Mucosa of descending colon (tissue), 3 donors: ENCODE measurements at places on chromosomes 5 and 9.
A peak's percentile ranks its signal among the peaks of the same experiment; 100 is the strongest.

GRCh38 chr5:132815454-132815853, 2.4 kb downstream of the SOWAHA start:
- DNase-seq = no peak

DNA sequence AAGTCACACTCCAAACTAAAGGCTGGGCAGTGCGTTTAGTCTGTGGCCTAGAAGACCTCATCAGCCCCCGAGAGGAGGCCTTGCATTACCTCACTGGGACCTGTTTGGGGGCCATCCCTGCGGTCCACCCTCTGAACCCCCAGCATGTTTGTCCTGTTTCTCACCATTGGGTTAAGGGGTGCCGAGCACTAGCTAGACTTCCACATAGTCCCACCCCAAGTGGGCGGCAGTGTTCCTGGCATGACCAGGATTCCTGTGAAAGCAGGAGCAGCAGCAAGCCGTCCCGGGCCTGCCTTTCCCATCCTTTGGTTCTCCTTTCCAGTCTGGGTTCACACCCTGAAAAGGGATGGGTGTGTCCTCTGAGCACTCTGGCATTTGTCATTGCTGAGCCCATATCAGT, 26.6 kb upstream of the SAP30L start:
- DNase-seq = no peak

DNA sequence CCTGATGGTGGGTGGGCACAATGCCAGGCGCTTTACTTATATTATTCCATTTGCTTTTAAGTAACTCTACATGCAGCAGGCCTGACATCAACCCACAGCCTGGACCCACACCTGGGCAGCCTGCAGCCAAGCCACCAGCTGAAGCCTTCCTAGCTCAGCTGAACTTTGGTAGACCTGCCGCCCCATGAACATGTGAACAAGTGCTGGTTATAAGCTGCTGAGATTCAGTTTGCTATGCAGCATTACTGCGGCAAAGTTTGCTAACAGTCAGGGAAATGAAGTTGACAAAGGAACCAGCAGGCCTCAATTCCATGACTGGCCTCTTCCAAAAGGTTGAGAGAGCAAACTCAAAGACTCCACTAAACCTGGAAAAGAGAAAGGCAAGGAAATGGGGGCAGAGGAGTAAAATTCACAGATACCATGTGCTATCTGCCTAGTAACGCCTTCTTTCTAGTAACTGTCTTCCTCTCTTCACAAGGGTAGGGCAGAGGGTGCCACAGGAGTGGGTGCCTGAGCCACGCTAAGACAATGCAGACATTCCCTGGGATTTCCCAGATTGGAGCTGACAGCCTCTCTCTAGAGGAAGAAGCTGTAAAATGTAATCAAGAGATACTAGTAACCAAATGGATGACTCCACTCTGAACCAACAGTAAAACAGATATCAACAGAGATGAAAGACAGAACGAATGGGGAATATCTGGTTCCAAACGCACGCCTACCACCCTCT, 2.9 kb downstream of the BOD1 start:
- no peak for DNase-seq

- DNase-seq = no peak
Observed at GRCh38 chr5:148735301-148735835, 81.0 kb upstream of the HTR4 start.

DNA sequence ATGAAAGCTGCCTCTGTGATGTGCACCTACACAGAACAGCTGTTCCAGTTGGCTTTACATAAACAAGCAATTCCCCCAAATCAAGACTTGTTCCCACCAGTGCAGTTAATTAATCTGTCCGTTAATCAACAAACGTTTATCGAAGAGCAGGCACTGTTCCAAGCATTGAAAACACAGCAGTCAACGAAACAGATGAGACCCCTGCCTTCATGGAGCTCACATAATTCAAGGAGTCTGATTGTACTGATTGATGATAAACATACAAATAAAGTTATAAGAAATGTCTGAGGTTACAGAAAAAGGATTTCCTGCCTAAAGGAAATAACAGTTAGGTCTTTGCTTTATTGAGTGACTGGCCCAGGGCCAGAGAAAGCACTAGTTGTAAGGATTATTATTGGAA, 26.2 kb upstream of the PCSK5 start:
- no peak for DNase-seq

DNA sequence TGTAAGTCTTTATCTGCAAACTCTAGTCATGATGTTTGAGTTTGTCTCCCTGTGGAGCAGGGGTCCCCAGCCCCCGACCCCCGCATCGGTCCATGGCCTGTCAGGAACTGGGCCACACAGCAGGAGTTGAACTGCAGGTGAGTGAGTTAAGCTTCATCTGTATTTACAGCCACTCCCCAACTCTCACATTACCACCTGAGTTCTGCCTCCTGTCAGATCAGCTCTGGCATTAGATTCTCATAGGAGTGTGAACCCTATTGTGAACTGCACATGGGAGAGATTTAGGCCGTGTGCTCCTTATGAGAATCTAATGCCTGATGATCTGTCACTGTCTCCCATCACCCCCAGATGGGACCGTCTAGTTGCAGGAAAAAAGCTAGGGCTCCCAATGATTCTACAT, 7.0 kb downstream of the C9orf85 start:
- no peak for DNase-seq

DNA sequence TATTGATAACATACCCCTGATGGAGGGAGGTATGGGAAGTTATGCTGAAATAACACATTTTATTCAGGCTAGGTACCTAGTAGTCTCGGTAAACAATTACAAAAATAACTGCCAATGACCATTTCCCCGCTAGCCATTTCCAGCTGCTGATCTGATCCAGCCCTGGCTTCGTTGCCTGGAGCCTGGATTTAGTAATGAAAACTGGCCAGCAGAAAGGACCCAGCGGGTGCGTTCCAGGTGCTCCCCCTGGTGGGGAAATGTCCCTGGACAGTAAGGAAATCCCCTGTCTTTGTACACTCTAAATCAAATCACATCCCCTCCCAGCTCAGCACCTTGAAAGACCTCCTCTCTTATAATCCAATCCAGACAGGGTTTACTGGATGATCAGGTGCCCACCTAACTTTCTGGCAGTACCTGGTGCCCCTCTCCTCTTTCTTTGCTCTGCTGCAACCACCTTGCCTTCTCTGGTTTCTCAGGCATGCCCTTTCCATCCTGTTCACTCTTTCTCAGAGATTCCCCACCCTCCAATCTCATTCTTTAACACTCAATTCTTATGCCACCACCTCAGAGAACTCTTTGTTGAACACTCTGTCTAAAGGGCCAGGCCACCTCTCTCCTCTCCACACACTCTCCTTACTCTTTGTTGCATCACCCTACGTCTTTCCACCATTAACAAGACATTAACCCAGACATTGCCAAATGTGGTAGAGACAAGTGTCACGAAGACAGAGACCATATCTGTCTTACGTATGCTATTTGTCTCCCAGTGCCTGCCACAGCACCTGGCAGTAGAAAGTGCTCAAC, 50.1 kb upstream of the SMAD5 start:
- DNase-seq = peak; percentile 96

- DNase-seq = no peak
Observed at GRCh38 chr5:10335711-10336470, 17.6 kb upstream of the MARCHF6 start.

DNA sequence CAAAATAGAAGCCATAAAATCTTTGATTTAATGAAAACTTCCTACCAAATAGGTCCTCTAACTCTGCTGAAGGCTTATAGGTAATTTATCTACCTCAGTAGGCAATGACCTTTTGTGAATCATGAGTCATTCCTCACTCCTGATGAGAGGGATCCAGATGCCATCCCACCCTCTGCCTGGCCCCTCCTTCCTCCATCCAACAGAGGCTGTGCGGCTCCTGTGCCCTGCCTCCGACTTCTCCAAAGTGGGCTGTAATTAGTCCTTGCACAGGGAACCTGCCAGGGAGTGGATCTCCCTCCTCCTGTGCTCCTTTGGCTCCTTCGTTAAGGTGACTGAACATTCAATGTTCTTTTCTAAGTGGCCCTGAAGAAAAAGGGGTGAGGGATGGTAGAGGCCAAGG, 213.9 kb upstream of the TBCA start:
- no peak for DNase-seq

GRCh38 chr5:93819668-93820067, 78.3 kb upstream of the POU5F2 start:
- DNase-seq = no peak

GRCh38 chr9:21711504-21711903, 90.9 kb upstream of the MTAP start:
- no peak for DNase-seq

DNA sequence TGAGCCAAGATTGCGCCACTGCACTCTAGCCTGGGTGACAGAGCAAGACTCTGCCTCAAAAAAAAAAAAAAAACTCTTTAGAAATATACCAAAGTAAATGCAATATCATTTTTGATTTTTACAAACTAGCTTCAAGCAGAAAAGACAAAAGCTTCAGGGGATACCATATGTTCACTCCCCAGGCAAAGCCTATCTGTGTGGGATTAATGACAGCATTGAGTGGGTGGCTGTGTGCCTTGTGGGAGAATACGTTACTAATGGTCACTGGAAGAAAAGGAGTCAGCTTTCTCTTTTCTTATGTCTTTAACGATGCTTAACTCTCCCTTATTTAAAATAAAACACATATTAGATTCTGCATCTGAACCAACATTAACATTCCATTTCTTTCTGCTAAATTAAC, 1.9 kb downstream of the PCA3 start:
- no peak for DNase-seq

DNA sequence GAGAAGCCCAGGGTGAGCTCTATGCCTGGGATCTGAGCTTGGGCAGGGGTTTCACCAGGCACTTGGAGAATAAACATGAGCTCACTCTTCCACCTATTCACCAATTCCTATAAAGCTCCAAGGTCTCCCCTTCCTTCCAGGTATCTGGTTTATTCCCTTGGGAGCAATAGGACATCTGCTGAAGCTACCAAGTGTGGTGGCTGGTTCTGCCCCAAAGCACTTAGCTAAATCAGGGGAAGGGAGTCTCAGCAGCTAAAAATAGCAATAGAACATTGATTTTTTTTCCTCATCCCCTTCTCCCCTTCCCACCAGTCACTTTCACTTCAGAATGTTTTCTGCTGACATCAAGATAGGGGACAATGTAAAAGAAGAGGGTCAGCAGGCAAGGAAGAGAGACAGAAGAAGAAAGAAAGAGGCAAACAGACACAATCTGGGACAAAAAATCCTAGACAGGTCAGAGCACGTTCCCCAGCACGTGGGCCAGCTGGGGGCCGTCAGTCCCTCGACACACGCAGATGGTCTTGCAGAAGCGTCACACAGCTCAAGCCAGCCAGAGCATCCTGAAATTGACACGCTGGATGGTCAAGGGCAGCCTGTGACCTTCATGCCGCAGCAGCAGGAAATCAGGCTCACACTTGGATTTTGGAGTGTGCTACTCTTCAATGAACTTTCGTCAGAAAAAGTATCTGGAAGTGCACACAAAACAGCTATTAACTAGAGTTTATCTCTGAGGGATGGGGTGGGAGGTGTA, 176.0 kb downstream of the ZNF608 start:
- no peak for DNase-seq

GRCh38 chr5:168879929-168880328, 300.8 kb upstream of the PANK3 start:
- no peak for DNase-seq

- peak; percentile 42 for DNase-seq
Observed at GRCh38 chr5:1507457-1507856, 16.3 kb downstream of the LPCAT1 start.

DNA sequence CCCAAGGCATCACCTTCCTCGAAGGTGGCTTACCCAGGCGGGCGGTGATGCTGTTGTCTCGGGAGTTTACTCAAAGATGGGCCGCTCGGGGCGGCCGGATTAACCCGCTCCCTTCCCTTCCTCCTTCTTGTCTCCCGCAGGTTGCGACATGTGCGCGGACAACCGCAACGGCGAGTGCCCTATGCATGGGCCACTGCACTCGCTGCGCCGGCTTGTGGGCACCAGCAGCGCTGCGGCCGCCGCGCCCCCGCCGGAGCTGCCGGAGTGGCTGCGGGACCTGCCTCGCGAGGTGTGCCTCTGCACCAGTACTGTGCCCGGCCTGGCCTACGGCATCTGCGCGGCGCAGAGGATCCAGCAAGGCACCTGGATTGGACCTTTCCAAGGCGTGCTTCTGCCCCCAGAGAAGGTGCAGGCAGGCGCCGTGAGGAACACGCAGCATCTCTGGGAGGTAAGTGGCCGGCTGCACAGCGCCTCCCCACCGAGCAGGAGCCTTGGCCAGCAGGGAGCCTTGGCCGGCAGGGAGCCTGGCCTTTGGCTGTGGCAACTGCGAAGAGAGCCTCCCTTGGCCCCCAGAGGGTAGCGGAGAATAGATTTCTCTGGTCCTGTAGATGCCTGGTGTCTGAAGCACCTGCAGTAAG, 10.6 kb downstream of the PRDM6 start:
- DNase-seq = no peak

- DNase-seq = no peak
Observed at GRCh38 chr9:129671065-129671464, 5.6 kb downstream of the PRRX2 start.

DNA sequence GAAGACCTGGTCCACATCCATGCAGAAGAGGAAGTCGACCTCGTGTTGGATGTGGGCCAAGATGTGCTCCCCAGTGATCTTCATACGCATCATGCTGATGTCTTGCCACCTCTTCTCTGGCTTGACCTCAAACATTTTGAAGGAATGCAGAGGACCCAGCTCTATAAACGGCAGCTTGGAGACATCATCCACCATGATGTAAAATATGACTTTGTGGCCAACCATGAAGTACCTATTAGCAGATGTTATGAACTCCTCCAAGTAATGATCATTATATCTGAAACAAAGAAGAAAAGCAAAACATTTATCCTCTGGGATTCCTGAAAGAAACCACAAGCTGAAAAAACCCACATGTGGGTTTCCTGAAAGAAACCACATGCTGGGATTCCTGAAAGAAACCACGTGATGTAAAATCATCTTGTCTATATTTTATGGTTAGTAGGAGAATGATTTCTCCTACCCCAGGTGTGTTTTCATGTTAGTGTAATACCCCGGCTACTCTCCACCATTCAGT, 52.3 kb downstream of the GGTA1 start:
- no peak for DNase-seq

- DNase-seq = no peak
Observed at GRCh38 chr5:174919351-174919750, 195.0 kb downstream of the MSX2 start.

DNA sequence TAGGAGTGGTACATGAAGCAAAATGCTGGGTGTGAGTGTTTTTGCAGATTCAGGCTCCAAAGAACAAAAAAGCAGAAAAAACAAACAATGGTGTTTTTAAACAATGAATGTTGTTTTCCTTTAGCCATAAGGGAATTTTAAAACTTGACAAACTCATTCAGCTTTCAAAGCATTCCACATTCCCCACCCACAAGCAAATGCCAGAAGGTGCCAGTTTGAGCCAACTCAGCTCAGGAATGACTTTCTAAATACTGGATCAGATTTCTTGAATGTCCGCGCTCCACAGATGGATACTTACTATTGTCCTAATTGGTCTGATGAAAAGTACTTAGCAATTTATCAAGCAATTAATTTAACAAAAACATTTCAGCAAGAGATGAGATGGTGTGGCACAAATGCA, 12.9 kb upstream of the MOB3B start:
- no peak for DNase-seq
